ENCODE measurements at places on chromosomes 16 and 17.
A peak's percentile ranks its signal among the peaks of the same experiment; 100 is the strongest.

DNA sequence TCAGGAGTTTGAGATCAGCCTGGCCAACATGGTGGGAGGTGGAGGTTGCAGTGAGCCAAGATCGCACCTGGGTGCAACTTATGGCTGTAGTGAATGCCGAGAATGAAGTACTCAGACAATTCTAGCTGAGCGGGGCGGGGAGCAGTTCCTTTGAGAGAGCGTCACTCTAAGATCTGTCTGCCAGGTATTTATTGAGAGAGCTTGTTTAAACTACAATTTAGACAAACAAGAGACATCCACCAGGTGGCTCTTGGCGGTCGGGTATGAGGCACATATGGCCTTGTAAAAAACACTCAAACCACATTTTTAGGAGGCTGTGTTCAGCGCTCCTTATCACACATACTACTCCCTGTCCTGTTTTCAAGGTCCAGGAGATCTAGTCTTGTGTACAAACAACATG, 40.6 kb upstream of the CDH1 start:
- no peak for DNase-seq

- no peak for DNase-seq
These were observed 1.2 kb downstream of the USP7 start for GRCh38 chr16:8962393-8963009.

- no peak for DNase-seq
These were observed 18.1 kb upstream of the ABCA8 start for GRCh38 chr17:68973098-68973846.

DNA sequence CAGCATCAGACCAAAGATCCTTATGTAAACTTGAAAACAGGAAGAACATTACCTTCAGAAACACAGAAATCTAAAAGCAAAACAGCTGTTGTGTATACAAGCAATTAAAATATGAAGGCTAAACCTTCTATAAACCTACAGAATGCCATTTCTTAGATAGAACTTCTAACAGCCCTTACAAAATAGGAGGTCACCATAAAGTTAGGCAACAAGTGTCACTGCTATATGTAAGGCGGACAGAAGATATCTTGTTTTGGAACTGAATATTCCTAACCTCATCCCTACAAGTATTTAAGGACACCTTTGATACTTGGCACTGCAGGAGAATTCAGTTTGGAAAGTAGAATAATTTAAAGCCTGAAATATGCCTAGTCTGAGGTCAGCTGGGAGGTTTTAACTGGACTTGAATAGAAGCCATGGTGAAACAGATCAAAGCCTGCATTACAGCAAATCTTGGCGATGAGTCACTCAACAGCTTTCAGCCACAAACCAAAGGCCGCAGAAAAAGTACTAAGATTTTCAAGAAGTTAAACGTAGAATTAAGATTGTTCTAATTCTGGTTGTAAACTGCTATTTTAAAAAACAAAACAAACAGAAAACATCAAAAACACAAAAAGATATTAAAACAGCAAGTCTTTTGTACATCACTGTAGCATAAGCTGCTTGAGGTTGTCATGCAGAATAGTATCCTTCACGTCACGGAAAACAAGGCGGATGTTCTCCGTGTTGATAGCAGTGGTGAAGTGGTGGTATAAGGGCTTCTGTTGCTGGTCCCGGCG, 42.7 kb downstream of the GNA13 start:
- peak; percentile 56 for DNase-seq

DNA sequence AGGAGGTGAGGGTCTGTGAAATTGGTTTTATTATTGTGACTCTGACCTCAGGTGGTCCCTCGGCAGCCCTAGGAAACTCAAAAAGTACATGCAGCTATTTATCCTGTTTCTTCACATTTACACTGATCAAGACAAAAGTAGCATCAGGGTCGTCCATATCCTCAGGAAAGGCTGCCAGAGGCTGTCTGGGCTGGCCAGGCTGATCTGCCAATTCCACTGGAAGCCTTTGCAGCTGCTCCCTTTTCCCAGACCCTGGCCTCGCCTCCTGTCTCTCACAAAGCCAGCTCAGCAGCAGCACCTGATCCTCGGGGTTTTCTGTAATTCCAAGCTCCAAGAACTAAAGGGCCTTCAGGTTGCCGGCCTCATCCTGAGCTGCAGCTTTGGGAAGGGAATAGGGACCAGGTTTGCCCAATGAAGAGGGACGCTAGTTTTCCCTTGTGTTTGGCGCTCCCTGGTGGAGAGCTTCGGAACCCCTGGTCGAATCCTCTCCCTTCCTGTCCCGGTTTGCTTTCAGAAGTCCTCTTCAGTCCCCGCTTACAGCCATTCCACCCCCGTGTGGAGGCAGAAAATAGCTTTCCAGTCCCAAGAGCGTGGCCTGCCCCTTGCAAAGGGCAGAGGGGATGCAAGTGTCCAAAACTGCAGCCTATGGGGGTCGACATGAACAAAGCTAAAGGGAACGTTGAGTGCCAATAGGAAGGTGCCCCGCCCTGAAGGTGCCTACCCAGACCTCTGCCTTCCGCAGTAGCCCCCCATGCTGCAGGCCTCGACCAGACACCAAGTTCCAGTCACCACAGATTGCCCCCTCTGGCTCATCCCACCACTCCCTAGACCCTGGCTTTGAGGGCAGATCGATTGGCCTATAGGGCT, 13.4 kb downstream of the MFSD6L start:
- peak; percentile 73 for DNase-seq

DNA sequence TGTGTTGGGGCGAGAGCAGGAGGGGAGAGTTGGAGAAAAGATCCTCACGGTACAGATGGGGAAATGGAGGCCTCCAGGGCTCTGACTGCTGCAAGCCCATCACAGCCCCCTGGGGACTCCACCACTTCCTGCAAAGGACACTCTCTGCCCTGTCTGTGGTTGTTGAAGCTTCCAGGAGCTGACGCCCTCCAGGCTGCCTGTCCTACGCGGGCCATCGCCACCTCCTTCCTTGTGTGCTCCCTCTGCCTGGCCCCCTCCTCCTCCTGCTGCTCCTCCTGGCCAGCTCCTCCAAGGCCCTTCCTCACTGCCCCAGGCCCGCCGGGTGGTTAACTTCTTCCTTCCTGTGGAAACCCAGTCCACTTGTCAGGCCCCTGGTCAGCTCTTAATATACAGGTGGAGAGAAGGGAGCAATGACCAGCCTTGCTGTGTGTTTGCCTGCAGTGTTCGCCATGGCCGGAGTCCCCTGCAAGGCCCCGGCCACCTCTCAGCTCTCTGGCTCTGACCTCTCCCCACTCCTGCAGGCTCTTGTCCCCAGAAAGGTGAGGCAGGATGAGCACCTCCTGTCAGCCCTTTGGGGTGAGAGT, 18.4 kb upstream of the STAC2 start:
- DNase-seq, result no peak

GRCh38 chr17:8494021-8494420, 58.3 kb downstream of the NDEL1 start:
- DNase-seq, result no peak

- no peak for DNase-seq
These were observed 1.1 kb downstream of the ABAT start for GRCh38 chr16:8675183-8676159.

- no peak for DNase-seq
These were observed 253.3 kb downstream of the STX8 start for GRCh38 chr17:9322326-9322725.

- DNase-seq, result no peak
These were observed 42.6 kb downstream of the TRARG1 start for GRCh38 chr17:1322014-1322428.

GRCh38 chr16:70380248-70380918, 33.7 kb downstream of the DDX19A start:
- DNase-seq, result peak; percentile 60

Measured in hepatic stellate cell (primary cell).